T-helper 17 cell (primary cell): ENCODE measurements at places on chromosomes 6 and 20.

- DNase-seq, result no peak
These were observed 105.6 kb upstream of the FOXA2 start for GRCh38 chr20:22690000-22690399.

DNA sequence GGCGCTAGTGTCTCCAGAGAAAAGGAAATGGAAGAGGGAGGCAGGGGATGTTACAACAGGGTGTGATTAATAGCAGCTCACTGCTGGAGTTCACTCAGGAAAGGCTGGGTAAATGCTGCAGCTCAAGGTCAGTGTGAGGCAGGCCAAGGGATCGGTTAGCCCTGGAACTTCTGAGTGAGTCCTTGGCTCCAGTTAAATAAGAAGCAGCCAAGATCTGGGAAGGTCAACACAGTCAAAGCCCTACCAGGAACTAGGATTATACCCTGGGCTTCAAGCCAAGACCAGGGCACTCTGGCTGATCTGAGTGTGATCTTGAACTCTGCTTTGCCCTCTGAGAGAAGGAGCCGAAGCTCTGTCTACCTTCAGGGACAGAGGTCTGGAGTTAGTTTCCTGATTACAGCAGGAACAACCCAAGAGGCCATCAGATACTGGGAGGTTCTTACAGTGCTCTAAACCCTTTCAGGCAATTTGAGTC lies 44.3 kb downstream of the TPD52L1 start:
- no peak for DNase-seq

DNA sequence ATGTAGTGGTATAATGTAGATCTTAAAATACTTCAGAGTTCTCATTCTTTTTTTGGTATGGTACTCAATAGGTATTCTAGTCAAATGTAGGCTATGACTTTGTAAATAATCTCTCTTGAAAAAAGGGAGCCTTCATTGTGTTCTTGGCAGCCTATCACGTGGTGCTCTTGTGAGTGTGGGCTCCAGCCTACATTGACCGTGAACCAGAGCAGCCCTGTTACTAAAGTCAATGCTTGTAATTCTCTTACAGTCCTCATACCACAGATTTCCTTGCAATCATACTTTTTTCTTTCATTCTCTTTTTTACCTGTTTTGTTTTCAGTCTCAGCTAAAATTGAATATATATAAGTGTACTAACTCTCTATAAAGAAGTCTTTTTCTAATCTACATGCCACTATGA lies 31.1 kb downstream of the ARID1B start:
- DNase-seq, result no peak

DNA sequence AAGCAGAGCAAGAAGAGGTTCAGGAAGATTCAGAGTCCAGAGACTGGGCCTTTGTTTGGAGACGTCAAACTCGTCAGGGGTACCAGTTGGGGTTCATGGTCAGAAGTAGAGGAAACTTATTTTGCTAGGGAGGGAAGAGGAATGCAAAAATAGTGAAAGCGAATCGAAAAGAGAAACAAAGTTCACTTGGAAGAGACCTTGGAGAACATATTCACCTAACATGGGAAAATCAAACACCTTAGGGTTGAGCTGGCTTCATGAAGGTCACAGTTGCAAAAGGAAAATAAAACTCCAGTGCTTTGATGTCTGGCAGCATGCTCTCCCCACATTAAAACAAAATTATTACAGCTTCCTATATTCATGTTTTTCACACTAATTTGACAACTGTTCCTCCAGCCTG lies 440.4 kb downstream of the EPM2A start:
- DNase-seq, result no peak
